ENCODE measurements at places on chromosomes 6 and 20.

GRCh38 chr6:109686566-109687265 is 4.3 kb downstream of the AK9 start:
- DNase-seq: no peak

DNA sequence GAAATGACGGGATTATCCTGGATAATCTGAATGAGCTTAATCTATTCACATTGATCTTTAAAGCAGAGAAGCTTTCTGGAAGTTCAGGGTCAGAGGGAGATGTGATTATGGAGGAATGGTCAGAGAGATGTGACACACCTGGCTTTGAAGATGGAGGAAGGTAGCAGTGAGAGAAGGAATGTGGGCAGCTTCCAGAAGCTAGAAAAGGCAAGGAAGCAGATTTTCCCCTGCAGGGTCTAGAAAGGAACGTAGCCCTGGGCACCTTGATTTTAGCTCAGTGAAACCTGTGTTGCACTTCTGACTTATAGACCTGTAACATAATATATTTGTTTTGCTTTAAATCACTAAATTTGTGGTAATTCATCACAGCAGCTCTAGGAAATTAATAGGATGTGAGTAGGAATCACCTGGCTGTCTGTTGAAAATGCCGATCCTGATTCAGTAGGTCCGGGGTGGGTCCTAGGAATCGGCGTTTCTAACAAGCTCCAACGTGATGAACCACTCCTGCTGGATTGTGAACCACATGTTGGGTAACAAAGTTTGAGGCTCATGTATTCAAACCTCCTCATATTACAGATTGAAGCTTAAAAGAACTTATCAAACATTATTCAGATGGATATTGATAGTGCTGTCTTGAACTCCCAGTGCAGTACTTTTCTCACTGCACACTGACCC is 157.0 kb downstream of the GJA1 start:
- no peak for DNase-seq

DNA sequence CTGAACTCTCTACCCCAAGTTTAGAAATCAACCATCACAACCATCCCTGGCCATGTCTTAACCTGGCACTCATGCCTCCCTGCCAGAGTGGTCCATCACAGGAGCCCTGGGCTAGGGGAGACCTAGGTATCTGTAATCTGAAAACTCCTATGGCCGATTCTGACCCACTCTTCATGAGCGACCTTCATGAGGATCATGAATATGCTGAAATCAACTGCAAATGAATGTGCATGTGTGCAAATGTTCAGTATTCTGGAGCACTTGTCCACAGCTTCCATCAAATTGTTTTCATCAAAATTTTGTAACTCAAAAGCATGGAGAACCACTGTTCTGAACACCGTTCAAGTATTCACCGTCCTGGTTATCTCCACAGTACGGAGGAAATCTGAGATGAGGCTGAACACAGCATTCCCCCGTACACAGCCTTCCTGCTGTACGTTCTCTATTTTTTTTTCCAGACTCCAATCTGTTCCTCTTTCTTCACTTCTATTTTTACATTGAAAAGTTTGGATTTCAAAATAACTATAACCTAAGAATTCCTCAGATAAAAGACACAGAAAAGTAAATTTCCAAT is 17.7 kb downstream of the METTL24 start:
- DNase-seq: no peak

- no peak for DNase-seq
These were observed 81.0 kb downstream of the FKBP5 start for GRCh38 chr6:35607517-35608233.

DNA sequence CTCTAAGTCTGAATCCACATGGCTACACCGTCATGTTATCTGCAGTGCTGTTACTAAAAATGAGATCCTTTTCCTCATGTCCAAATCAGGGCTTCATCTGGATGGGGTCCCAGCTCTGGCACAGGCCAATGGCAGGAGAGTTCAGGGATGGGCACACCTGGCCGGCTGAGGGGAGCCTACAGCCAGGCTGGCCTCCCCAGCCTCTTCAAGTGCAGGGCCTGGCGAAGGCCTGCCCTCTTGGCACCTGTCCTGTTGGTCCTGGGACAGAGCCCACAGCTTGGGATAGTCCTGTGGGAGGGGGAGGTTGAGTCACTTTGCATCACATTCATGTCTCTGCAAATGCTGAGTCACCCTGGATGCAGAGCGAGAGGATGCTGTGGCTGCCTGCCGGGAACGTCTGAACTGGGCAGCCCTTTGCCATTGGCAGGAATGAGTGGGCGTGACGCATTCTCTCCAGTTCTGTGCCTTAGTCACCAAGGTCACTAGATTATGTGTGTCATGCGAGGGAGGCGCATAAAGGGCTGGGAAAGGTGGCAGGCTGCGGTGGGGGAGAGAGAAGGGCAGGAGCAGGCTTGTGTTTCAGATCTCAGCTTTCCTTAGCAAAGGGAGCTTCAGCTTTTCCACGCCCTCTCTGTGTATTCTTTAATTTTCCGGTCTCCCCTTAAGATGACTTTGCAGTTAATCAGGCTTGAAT is 223.2 kb upstream of the ECI2 start:
- DNase-seq: no peak

- DNase-seq: no peak
These were observed 35.5 kb upstream of the SYNJ2 start for GRCh38 chr6:157946053-157946617.

DNA sequence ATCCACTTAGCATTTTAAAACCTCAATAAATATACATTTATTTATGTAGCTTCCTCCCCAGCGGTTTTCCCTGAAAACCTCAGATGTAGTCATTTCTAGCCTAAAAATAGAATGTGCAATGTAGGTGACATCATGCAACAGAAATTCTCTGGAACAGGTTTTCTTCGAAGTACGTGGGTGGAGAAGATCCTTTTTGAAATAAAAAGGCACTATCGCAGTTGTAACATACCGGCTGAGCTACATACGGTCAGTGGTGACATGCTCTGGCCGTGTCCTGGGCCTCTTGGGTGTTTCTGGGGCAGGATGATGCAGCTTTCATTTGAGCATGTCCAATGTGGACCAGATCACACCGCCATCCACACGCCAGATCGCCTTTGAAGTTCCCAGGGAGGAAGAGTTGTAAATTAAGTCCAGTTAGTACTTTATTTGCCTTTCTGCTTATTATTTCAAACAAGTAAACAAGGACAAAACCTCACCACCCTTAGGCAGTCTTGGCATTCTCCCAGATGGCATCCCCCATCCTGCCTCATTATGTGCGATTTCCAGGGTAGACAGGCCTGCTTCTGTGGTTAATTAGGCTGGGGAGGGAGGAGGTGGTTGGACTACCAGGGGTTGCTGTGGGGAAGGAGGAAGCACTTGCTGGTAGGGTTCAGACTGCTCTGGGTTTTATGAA is 109.5 kb upstream of the CLDN20 start:
- no peak for DNase-seq

- DNase-seq: no peak
These were observed 131.2 kb upstream of the KCNG1 start for GRCh38 chr20:51153867-51154707.

DNA sequence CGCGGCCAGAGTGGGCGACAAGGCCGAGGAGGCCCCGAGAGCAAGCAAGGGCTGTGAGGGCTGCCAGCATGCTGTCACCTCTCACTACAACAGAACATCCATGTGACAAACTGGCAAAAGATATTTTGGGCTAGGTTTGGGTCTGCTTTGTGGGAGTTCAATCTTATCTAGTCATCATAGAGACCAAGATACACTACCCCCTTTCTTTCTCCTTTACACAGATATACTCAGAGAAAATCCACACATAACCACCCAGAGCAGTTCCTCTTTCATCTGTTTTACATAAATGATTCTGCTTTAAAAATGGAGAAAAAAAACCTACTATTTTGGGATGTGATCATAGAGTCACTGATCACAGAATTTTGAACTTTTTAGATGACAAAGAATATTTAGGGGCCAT is 16.8 kb downstream of the SOX4 start:
- no peak for DNase-seq

GRCh38 chr6:14977747-14978382 is 268.0 kb upstream of the JARID2 start:
- DNase-seq: no peak

DNA sequence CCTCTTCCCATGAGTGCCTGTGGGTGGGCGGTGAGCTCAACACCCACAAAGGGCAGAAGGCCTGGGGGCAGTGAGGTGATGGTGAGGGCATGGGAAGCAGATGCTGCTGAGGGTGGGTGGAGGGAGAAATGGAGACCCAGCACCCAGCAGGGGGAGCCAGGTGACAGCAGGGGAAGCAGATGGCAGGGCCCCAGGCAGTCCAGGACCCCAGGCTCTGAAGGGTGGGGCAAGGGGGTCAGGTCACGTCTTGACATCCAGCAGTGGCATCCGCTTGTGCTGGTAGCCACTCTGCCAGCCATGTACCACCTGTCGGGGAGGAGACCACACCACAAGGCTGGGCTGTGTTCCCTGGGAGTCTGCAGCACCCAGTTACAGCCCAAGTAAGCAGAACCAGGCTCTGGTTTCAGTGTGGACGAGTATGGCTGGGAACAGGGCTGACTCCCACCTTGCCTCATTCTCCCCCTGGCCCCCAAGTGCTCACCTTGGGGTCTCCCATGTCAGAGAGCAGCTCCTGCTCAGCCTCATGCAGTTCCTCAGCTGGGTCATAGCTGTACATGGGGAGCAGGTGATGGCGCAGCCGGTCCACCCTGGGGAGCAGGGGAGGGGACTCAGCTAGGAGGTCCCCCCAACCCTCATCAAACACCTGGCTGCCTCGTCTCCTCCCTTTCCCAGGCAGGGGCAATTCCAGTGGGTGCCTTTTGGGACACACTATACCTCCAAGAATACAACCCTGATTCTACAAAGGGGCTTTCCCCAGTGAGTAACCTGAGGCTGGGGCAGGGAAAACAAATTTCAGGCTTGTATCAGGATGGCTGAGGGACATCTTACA is 2.0 kb downstream of the SMIM29 start:
- DNase-seq: no peak

GRCh38 chr20:62320581-62321354 is 18.0 kb downstream of the ADRM1 start:
- no peak for DNase-seq

DNA sequence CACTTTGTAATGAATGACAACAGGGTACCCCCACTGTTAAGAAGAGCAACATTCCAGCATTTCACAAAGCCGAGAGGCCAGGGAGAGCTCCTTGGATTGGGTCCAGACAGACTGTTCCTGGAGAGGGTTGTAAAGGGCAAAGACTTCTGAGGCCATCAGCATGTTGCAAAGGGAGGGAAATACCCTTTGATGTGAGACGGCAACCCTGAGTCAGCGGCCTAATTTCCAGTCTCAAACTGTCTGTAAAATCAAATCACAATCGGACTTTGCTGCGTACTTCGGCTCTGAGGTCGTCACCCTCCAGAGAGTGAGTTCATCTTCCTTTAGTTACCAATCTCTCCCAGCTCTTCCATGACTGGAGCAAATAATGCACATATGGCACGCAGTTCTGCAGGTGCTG is 101.0 kb upstream of the DTNBP1 start:
- no peak for DNase-seq

DNA sequence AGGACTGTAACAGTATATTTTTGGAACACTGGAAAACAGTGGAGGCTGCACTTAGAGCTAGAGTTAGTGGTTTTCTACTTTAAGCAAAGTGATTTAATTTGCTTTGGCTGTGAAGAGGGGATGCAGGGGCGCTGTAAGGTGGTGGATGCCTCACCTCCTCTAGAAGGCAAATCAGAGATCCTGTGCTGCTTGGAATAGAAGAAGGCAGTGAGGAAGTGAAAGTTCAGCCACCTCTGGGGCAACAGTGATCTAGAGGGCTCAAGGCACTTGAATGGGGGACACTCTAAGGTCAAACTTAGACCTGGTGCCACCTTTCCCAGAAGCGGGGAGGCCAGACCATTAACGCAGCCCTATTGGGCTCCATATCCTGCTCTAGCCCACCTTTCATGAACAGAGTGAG is 19.0 kb upstream of the SNRPB2 start:
- no peak for DNase-seq

- no peak for DNase-seq
These were observed 527 bp downstream of the NFKBIL1 start for GRCh38 chr6:31547727-31548543.

DNA sequence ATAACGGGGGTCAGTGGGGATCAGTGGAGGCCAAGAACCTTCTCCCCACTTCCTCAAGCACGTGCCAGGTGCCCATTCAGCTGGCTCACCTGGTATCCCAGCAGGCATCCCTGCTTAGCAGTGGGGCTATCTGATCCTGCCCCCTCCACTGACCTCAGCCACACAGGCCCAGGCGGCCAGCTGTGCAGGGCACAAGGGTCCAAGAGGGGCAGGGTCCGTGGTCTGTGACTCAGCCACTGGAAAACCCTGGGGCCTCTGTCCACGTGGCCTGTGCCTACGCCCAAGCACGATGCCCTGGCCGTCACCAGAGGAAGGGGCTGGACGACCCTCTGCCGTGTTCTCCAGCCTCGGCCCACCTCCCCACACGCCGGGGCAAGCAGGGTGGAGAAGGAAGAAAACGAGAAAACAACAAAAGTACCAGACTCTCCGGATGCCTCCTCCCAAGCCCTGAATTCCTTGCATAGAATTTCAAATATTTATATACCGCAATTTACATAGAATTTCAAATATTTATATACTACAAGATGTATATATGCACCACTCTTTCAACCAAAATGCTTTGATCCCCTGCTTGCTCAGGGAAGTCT is 12.1 kb downstream of the PXDC1 start:
- DNase-seq: no peak

DNA sequence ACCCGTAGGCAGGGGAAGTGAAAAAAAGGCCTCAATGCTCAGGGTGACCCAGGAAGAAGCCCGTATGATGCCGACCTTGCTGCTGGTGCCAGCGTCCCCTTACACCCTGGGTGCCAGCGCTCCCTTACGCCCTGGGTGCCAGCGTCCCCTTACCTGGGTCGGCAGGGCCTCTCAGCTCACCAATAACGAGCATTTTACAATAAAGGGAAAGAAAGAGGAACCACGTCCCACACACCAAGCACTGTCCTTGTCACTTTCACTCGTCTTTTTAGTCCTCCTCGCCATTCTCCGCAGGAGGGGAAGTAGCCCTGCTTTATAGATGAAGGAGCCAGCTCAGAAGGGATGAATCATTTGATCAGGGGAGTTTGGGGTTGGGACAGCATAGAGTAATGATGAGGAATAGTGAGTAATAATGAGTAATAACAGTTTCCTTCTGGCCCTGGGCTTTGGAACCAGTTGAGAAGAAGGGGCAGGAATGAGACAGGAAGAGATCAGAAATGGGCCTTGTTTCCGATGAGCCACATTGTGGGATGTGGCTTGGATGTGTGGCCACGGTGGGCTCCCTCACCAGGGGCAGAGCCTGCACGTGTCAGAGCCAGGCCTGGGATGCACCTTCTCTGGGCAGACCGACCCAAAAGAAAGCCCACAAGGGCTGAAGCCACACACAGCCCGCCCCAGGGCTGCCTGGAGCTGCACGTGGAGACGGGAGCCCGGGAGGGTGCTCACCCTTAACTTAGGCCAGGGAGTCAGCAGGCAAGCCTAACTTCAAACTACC is 75.7 kb downstream of the SYNJ2 start:
- DNase-seq: no peak

DNA sequence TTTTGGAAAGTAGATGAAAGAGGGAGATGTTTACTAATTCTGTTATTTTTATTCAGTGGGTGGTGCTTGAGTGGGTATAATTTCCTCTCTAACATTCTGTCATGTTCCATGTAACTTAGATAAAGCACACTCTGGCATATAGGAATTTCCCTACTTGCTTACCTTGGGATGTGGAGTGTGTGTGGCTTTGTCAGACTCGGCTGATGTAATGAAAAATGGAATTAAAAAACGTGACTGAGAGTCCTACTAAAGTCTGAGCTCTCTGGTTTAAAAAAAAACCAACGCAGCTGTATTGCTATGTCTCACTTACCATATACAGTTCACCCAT is 98.3 kb downstream of the JARID2 start:
- DNase-seq: no peak
